ENCODE measurements at places on chromosomes 3 and 15.

DNA sequence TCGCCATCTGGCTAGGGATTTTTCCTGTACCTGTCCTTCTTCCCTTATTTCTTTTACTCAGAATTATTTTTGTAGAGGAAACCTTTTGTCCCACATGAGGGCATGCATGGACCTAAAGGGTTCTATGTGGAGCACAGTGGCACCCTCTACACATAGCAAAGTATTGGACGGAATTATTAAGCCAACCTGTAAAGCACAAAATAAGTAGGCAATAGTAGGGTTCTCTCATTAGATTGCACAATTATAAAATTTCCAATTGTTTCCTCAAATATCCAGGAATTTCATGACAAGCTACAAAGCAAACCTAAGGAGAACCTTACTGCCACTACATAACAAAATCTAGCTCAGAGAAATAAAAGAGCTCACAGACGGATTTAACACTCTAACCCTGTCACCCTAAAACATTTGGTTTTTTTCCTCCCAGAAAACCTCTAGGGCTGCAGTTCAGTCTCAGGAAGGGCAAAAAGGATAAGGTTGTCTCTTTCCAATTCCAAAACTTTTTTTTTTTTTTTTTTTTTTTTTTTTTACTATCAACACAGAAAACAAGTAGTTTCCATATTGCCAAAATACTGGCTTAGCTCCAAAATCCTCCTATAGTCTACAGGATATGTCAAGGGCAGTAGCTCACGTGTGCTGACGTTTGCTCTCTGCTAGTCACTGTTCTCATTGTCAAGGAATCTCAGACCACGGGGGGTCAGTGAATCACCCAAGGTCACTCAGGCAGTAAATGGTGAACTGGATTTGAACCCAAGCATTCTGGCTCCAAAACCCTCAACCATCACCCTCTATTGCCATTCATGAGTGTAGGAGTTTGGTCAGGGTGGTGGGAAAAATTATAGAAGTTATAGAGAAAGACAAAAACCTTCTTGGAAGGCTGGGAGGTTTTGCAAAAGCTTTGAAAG lies 52.3 kb downstream of the NCEH1 start:
- DNase-seq: no peak

DNA sequence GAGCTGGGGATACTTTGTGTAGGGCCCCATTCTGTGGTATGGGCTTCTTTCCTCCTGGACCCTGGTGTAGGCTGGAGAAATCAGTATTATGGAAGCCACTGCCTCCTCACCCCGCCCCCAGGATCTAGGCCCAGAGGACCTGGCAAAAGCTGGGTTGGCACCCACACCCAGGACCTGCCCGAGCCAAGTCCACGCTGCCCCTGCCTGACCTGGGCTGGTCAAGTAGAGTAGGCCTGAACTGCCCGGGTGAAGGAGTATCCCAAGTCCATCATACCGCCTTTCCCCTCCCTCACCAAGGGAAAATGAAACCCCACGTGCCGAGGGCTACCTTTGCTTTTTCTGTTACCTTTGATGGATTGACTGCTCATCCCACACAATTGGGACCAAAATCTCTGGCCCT lies 37.7 kb upstream of the TRAK1 start:
- DNase-seq: no peak

DNA sequence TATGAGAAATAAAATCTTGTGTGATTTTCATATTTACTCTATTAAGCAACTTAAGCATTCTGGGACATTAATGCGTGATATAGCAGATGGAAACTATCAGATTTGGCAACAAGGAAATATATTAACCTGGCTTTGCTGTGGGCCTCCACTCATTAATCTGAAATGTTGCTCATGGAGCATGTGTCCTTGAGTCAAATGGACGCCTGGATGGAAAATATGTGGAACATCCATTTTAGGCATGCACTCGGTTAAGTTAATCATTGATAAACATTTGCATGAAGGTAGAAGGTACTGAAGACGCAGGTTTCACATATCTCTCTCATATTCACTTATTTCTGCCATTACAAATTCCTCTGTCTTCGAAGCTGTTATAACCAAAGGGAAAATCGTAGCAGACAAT lies 246.1 kb downstream of the NR2F2 start:
- no peak for DNase-seq

- no peak for DNase-seq
Observed at GRCh38 chr3:152825566-152825965, 9.4 kb upstream of the P2RY1 start.

Data from SW480 (cell line).